Hematopoietic multipotent progenitor cell treated with erythropoietin and hydrocortisone succinate and interleukin-3 and kit ligand, for 17 days (in vitro differentiated cells): ENCODE measurements at places on chromosomes 5 and 9.

GRCh38 chr5:16642867-16643266 lies 26.1 kb upstream of the RETREG1 start:
- DNase-seq = no peak

DNA sequence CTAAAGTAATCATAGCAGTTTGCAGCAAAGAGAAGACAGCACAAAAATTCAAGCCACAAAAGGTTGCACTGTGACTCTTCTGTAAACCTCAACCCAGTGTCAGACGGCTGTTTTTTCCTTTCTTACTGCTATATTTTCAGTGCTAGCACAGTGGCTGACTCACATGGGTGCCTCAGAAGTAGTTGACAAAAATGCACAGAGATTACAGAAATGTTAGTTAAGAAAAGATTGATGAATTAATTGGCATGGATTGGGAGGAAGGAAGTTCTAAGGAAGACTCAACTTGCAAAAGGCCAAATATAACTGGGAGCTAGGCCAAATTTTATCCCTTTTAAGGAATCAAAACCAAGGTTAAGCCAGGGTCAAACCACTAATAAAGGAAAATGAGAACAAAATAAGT lies 43.7 kb upstream of the ITGA1 start:
- DNase-seq = no peak

GRCh38 chr9:95190413-95190812 lies 127.1 kb downstream of the FANCC start:
- DNase-seq = no peak

- no peak for DNase-seq
Measured at GRCh38 chr9:89398621-89399020, 80.3 kb downstream of the SECISBP2 start.

DNA sequence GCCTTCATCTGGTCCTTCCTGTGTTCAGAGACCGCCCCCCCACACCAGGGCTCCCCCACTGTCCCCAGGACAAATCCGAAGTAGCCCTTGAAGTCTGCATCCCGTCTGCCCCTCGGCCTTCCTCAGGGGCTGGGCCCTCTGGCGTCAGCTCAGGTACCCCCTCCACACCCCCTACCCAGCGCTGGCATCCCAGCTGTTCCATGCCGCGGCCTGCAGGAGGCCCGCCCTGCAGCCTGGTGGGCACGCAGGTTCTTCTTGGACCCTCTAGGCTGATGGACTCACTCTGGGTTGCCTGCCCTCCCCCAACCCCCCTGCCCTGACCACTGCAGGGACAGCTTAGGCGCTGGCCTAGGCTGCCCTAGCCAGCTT lies 6.6 kb downstream of the SLC2A6 start:
- no peak for DNase-seq

- no peak for DNase-seq
Measured at GRCh38 chr9:16530669-16531642, 339.5 kb downstream of the BNC2 start.

DNA sequence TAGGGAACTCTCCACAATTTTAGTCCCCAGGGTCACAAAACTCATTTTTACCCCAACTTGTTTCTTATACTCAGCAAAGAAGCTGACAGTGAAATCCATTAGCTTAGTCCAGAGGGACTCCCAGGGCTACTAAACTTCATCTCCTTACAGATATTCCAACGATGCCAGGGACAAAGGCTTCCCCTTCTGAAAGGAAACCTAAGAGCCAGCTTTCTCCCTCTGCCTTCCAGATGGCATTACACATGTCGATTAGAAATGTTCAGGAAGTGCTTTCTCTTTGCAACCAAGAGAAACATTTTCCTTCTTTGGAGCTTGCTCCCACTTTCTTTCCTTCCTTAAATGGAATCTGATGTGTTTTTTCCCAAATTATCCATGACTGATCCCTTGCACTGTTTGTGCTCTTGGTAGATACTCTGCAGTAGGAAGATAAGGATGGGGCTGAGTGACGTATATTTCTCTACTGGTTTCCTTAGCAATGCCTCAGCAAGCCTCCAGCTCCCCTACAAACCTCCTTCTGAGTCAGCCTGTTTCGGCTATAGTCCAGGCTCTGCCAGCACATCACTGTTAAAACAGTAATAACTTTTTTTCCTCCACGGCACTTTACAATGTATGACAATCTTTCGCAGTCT lies 43.0 kb upstream of the HTR4 start:
- DNase-seq = no peak

GRCh38 chr9:135241381-135242048 lies 154.0 kb downstream of the OLFM1 start:
- DNase-seq = no peak
